Umbilical cord (tissue), 2 donors: ENCODE measurements at places on chromosomes 12 and 14. TPM values are rescaled to one million over a fixed set of nuclear protein-coding genes. Genes with fewer than 3 reads are reported as not detected.

The TBX5 gene
- total RNA-seq: 2.9 TPM

- DNase-seq: no peak
Observed at GRCh38 chr12:96093543-96094196, 58.3 kb upstream of the LTA4H start.

- peak; percentile 10 for DNase-seq
Observed at GRCh38 chr12:70994217-70994788, 73.8 kb upstream of the PTPRR start.

- DNase-seq: no peak
Observed at GRCh38 chr12:44777044-44777443, 99.1 kb downstream of the NELL2 start.

DNA sequence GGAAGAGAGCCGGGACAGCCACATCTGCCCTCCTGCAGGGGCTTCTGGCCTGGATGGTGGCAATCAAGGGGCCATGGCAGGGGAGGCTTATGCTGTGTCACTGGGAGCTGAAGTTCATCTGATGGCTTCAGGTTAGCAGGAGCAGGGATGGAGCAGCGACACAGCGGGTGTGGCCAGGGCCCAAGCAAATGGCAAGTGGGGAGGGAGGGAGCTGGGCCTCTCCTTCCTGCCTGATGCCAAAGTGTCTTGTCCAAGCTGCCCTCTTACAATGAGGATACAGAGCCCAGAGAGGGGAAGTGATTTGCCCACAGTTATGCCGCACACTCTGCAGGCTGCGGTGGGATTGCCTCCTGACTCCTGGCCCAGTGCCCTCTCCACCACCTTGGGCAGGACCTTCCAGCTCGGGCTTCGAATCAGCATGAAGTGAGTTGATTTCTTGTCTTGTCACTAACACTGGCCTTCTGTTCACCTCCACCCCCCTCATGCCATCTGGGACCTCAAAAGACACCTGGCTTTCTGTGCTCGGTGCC, 51.3 kb downstream of the IQSEC3 start:
- DNase-seq: no peak

- DNase-seq: no peak
Observed at GRCh38 chr12:108602209-108602705, 4.4 kb upstream of the TMEM119 start.

DNA sequence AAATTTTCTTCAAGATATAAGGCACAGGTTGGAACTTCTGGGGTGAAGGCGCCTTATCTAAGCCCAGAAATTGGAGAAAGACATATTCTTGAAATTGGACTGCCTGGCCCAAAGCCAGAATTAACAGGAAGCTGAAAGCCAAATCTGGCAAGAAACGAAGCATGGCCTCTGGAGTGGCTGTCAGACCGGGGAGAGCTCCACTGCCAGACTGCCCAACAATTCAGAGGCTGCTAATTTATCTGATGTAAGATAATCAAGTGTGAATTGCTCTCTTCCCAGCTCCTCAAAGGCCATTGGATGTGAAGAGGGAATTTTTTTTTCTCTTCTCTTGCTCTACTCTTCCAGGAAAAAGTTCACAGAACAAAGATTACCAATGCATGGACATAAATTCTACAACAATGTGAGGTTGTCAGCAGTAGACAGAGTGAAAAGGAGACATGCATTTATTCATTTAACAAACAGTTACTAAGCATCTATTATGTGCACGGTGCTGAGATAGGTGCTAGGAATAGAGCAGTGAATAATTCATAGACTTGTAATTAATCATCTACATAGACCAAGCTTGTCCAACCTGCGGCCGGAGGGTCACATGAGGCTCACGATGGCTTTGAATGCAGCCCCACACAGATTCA, at the start of gene GDF3:
TSS of gene GDF3 (minus strand) at position 210 of the 632 bp plus-strand sequence. CDS start at position 163, 47 bp downstream.
- peak; percentile 9 for DNase-seq

The ADSS1 gene
- total RNA-seq: 20.7 TPM

DNA sequence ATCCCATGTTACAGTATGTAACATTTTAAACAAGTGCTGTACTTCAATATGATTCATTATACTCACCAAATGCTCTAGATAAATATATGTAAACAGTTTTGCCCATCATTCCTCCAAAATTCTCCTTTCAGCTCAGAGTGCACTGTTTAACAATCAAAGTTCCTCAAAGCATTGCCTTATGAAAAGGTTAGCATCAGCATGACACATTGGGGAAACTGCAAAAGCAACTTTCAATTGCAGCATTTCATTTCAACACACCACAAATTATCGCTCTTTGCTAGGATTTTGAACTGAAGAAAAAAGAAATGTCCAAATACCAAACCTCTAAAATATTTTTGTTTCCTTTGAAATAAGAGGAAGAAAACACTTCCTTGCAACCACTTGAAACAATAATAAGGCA, 413.2 kb downstream of the FLRT2 start:
- no peak for DNase-seq

GRCh38 chr12:110872100-110872499, 25.3 kb downstream of the CCDC63 start:
- no peak for DNase-seq

The SIX1 gene
- total RNA-seq: 1.2 TPM

- no peak for DNase-seq
Observed at GRCh38 chr14:64419003-64419402, 30.9 kb downstream of the MTHFD1 start.

DNA sequence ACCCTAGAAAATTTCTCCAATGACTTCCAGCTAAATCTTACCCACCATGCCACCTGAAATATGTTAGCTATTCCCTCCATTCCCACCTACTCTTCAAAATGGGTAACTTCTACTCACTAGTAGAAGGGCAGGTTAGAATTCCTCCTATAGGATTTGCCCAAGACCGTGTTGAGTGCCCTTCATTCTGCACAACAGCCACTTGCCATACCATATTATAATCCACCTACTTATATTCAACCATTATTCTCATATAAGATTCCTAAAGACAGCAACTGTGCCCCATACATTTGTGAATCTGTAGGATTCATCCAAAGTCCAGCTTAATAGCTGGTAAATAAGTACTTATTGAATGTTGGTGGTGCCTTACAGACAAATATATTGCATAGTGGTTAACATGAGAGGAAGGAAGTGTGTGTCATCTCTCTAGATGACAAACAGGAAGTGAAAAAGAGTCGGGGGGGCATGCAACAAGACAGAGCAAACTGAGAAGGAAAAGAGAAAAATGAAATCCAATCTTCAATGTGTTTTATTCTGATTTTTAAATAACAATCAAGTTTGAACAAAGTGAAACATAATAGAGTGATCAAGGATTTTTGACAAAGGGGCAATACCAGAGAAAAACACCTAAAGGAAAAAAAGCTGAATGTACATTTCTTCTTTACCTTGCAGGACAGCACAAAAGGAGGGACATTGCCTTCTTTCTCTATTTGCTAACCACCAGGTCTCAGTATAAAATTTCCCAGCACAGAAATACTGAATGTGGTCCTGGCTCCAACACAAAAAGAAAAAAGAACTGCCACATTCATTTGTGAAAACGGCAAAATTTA, 389.3 kb upstream of the USP15 start:
- no peak for DNase-seq

- DNase-seq: no peak
Observed at GRCh38 chr14:51210594-51210993, 29.5 kb upstream of the TMX1 start.

DNA sequence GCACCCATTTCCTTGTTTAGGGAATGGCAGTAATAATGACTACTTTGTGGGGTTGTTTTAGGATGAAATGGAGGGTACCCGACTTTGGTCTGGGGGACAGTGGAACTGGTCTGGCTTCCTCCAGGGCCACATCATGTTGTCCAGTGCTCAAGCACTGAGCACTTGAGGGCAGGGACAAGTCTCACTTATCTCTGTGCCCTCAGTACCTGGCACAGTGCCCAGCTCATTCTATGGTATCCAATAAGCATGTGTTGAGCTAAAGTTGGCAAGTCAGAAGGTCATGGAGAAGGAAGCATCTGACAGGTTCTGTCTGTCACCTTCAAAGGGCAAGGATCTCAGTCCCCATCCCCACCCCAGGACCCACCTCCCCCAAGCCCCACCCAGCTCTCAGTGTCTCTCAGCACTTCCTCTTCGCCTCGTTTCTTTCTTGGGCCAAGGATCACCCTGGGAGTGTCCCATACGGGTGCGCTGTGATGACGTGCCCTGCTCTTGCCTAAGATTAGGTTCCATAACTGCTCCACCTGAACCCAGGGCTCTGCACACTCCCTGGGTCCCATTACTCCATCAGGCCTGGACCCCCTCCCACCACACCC, 24.3 kb upstream of the TMEM106C start:
- no peak for DNase-seq

GRCh38 chr12:15589328-15590032, 199.7 kb downstream of the EPS8 start:
- no peak for DNase-seq
